ENCODE measurements at places on chromosomes 6 and 20. TPM values are rescaled to one million over a fixed set of nuclear protein-coding genes. Genes with fewer than 3 reads are reported as not detected.

MOXD1 gene
- not detected for total RNA-seq

CST4 gene
- not detected for total RNA-seq

PDYN gene
- total RNA-seq, result not detected

SIRPG gene
- 28.0 TPM for total RNA-seq

SCRT2 gene
- not detected for total RNA-seq

GRCh38 chr6:152428126-152428525 is 209.0 kb downstream of the SYNE1 start:
- DNase-seq, result no peak

GRCh38 chr6:144320741-144321140 is 35.6 kb downstream of the UTRN start:
- DNase-seq, result no peak

- no peak for DNase-seq
Observed at GRCh38 chr6:2448826-2449571, 203.6 kb upstream of the GMDS start.

DNA sequence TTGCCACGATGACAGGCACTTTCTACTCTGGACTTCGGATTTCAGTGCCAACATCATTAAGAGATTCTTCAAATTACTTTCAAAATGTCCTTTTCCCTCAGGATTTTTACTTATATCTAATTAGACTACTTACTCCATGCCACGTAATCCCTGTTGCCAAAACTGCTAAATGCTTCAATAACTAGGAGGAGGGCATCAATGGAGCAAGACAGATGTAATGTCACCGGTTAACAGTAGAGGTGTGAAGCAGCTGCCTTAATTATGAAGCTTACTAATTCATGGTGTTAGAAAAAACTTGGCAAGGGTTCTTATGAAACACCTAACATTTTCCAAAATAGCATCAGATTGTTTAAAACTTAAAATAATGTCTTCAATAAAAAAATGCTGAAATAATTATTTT is 111.2 kb upstream of the SIM1 start:
- DNase-seq, result no peak

- no peak for DNase-seq
Observed at GRCh38 chr6:38261626-38262025, 378.1 kb downstream of the BTBD9 start.

- DNase-seq, result no peak
Observed at GRCh38 chr6:24126586-24127192, 674 bp downstream of the NRSN1 start.

Data from CD4-positive, alpha-beta T cell (primary cell).